M059J (cell line): ENCODE measurements at places on chromosomes 2 and 18.

GRCh38 chr2:136112317-136113208 is 5.4 kb downstream of the CXCR4 start:
- DNase-seq, result no peak

DNA sequence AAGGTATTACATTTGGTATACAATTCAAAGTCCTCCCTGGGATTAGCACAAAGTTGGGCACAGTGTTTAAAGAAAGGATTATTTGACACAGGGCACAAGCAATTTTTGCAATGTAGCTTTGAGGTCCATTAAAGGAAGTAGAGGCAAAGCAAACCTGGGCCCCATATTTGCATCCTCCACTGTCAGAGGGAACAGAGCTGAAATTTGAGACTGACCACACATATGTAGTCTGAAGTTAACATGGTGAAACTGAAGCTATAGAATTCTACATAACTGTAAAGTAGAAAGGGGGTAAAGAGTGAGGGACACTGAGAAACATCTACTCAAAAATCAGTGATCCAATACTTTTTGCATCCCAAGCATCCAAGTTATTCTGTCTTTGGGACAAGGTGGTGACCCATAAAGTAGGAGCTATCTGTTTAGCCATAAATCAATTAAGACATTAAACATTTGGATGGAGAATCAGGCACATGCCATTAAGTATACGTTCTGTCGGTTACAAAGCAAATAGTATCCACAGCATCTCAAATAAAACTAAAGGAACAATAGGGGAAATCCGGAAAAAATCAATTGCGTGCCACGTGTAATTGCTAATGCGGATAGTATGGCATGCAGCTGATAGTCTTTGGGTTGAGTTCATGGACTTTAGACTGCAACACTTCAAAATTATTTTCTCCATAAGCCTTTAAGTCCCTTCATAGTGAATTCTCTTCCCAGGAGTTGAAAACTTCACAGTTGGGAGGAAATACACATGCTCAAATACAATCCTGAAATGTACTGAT is 72.6 kb downstream of the PLEKHM3 start:
- DNase-seq, result no peak

- no peak for DNase-seq
Measured at GRCh38 chr2:6336752-6337471, 528.8 kb downstream of the CMPK2 start.

DNA sequence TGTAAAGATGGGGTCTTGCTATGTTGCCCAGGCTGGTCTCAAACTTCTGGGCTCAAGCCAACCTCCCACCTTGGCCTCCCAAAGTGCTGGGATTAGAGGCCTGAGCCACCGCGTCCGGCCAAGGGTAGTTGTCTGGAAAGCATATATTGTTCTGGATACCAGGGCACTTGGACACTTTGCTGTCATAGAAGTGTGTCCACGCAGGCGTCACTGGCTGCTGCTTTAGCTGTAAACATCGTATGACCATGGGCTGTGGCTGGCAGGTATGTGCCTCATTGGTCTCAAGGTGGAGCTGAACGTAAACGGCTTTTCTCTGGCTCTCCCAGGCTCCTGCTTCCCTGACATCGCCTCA is 3.2 kb upstream of the GPR35 start:
- DNase-seq, result no peak

DNA sequence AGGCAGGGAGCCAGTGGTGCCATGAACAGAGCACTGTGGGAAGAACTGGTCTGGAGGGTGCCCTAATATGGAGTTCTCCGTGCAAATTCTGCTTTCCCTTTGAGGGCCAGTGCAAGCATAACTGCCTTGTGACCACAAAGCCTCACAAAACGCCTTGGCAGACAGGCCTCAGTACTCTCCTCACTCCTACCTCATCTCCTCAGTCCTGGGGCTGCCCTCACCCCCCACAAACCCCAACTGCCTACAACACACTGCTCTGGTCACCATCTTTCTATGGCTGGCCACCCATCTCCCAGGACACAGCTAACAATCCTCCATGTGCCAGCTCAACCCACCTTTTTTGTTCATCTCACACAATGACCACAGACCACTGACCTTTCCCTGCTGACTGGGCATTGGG is 8.9 kb downstream of the COX5B start:
- DNase-seq, result no peak

GRCh38 chr2:40120026-40120425 is 331.9 kb downstream of the SLC8A1 start:
- no peak for DNase-seq

DNA sequence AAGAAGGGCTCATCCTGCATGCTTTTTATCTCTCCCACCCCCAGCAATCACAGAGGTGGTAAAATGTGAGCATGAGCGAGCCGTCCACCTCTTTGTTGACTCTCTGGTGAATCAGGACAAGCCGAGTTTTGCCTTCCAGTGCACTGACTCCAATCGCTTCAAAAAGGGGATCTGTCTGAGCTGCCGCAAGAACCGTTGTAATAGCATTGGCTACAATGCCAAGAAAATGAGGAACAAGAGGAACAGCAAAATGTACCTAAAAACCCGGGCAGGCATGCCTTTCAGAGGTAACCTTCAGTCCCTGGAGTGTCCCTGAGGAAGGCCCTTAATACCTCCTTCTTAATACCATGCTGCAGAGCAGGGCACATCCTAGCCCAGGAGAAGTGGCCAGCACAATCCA is 19.5 kb downstream of the LIPG start:
- no peak for DNase-seq

DNA sequence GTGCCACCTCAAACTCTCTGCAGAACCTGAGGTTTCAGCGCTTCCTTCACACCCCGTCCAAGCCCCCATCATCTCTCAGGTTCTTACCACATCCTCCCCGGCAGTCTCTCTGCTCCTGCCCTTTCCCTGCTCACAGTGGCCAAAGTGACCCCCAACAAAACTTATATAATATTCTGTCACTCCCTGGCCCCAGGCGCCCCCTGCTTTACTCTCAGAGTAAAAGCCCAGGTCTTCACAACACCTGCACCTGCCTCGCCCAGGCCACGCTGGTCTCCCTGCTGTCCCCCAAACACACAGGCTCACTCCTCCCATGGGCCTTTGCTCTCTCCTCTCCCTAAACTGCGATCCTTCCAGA is 6.4 kb downstream of the ITGB1BP1 start:
- no peak for DNase-seq

DNA sequence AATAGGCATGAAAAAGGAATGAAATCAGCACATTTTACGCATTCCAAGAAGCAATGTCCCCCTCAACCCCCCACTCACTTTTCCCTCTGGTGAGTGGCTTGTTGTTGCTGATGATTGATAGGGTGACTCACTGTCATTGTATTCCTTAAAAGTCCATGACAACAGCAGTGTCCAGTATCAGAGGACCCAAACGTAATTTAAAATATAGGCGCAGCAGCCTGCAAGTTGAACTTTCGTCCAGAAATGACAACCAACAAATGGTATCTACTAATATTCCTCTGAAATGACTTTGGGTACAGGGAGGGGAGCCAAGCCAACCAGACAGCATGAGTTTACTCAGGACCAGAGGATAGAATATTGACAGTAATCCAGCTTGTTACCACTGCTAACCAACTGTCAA is 182.9 kb upstream of the SIX3 start:
- peak; percentile 4 for DNase-seq

- no peak for DNase-seq
Measured at GRCh38 chr2:74983631-74984392, 25.4 kb downstream of the POLE4 start.

- DNase-seq, result peak; percentile 37
Measured at GRCh38 chr2:149735237-149735958, 147.8 kb upstream of the MMADHC start.

DNA sequence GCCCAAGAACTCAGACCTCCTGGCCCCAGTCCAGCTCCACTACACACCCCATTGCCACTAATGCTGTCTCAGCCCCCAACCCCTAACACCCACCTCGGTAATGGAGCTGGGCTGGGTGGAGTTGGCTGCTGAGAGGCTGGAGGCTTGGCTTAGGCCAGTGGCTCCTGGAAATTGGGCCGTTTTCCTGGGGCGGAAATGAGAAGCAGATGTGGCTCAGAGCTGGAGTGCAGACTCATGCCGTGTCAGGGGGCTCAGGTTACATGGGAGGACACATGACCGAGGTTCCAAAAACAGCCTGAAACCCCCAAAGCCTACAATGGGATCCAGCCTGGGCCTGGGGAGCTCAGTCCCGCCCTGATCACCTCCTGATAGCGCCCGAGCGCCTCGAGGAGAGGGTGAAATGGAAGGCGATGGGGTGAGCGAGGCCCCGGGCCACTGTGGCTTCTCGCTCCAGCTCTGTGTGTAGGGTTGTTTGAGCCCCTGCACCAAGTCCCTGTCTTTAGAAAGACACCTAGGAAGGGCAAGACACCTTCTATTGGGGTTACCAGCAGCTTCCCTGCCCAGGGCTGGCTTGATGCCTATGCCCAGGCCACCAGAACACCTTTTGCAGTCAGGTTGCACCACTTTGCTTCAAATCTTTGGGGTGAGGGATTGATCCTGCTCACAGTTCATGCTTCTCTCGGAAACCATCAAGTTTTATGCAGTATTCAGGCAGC is 175.7 kb upstream of the HAAO start:
- DNase-seq, result peak; percentile 26

- peak; percentile 2 for DNase-seq
Measured at GRCh38 chr2:13572466-13572865, 855.7 kb downstream of the TRIB2 start.

GRCh38 chr18:78160961-78161656 is 818.5 kb upstream of the SALL3 start:
- peak; percentile 10 for DNase-seq

DNA sequence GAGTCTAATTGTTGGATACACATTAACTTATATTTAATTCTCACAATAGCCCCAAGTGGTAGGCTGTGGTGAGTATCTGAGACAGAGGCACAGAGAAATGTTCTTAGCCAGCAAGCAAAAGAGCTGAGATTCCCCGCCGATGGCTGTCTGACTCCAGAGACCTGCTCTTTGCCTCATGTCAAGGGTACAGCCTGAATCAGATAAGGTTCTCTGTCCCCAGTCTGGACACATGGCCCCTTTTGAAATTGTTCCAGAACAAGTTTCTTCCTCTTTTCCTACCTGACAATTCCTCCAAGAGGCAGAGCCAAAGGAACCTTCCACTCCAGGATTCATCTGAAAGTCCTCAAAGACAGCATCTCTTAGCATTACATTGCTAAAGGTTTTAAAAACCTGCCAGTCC is 512.9 kb upstream of the TNP1 start:
- DNase-seq, result no peak

DNA sequence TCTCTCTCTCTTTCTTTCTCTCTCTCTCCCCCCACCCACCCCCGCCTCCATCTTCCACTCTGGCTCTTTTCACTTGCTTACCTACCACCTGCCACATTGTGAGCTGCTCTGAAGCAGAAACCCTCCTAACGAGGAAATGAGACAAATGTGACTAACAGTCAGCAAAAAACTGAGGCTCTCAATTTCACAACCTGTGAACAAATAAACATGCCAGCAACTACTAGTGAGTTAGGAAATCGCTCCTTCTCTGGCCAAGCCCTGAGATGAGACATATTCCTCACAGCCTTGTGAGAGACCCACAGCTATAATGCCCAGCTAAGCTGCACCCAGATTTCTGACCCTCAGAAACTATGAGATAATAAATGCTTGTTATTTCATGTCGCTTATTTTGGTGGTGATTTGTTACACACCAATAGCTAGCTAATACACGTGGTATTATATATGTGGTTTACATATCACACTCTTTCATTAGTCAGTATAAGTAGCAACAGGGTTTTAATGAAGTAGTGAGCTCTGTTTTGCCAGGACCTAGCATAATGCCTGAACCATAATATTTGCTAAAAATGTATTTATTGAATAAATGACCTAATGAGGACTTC is 8.4 kb upstream of the ZNF521 start:
- no peak for DNase-seq

DNA sequence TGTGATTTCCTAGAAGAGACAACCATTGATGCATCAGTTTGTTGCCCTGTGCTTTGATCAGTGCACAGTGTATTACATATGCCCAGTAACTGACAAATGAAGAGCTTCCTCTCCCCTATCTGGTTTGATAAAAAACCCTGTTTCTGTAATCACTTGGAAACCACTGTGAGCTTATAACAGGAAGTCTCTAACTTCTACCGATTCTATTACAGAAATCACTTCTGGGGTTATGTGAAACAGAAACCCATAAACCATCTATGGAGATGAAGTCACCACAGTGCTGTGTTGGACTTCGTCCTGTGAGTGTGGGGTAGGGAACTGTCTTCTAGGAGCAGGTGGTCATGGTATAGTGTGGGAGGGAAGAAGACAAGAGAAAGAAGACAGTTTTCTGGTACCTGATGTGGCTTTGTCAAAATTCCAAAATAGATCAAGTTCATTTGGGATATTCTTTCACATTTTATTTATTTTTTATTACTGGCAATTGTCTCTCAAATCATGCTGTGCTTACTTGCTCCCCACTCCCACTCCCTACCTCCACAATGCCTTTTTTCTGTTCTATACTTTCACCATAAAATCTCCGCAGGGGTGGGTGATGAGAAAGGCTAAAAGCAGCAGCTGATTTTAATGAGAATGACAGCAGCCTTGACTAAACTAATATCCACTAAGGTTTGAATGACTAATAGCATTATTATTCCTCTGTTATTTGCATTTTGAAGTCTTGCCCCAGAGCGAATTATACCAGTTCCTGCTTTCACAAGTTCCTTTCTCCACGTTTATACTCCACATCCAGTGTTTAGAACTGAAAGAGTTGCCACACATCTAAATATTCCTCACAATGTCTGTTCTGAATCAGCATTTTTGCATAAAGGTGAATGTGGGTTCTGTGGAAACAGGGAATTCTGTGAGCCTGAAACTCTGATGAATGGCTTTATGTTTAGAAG is 41.7 kb upstream of the RND3 start:
- peak; percentile 93 for DNase-seq

- no peak for DNase-seq
Measured at GRCh38 chr2:41896186-41896846, 151.5 kb upstream of the PKDCC start.

DNA sequence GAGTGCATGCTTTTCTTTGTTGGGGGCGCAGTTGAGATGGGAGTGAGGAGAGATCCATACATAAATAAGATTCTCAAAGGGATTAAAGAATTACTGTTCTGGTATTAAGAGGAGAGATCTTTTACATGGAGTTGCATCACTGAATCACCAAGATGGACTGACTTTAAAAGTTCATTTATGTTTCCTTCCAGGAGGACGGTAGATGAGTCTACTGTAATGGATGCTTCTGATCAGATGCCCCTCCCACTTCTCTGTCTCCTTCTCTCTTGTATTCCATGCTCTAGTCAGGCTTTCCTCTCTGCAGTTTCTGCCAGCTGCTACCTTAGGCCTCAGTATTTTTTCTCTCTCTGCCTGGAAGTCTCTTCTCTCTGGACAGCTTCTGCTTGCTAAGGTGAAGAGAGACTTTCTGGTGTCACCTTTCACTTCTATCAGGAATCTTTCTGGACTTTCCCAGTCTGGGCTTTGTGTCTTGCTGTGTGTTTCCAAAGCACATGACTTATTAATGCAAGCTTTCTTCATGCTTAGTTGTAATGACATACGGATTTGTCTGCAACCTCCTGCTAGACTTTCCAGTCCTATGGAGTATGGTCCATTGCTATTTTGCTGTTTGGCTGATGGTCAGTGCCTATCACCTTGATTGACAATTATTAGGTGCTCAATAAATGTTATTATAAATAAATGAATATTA is 23.6 kb downstream of the FAM171B start:
- no peak for DNase-seq
